Anterior cingulate cortex (tissue), 58 donors: ENCODE measurements at places on chromosomes 4 and X.

GRCh38 chr4:73613130-73613529, 7.1 kb downstream of the RASSF6 start:
- no peak for DNase-seq

DNA sequence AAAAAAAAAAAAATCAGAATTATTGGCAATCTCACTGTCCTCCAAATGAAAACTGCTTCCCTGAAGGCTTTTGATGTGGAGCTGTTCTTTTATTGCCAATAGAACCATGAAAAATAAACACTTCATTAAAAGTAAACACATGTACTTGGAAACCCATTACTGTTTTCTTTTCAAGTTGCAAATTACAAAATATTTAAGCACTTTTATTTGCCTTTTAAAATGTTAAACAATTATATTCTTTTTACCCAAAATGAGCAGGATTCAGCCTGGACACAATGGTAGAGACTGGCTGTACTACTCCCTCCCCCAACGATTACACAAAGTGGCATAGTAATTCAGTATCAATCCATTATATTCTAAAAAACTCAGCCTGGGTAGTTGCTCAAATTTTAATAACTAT, 60.9 kb downstream of the SH2D1A start:
- no peak for DNase-seq

- DNase-seq = no peak
These were observed 61.1 kb downstream of the FAM13A start for GRCh38 chr4:88995874-88996273.

- DNase-seq = no peak
These were observed 84.6 kb upstream of the GUCY1A1 start for GRCh38 chr4:155582041-155582440.

DNA sequence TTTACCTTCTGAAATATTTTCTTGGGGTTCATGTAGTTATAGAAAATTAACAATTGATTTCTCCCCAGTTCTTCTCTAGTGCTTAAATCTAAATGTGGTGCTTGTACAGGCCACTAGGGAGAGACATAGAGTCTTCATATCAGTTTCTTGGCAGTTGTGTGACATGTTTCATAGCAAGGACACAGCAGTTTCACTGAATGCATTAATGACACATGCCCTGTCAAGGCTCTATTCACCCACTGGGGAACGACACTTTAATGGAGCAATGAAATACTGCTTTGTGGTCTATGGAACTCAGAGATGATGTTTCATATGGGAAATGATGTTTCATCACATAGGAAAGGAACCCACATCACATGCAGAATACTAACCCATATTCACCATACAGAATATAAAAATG, 2.8 kb downstream of the VEGFC start:
- DNase-seq = no peak

GRCh38 chr4:8073206-8073863, 85.3 kb downstream of the ABLIM2 start:
- DNase-seq = no peak
